ENCODE measurements at places on chromosomes 3 and 15. TPM values are rescaled to one million over a fixed set of nuclear protein-coding genes. Genes with fewer than 3 reads are reported as not detected.
A peak's percentile ranks its signal among the peaks of the same experiment; 100 is the strongest.

The PLSCR1 gene
- 178 TPM for total RNA-seq

The LEKR1 gene
- total RNA-seq: 0.43 TPM

The GRK7 gene
- not detected for total RNA-seq

The ATP13A5 gene
- not detected for total RNA-seq

The SNURF gene
- total RNA-seq: 23.6 TPM

The CCR9 gene
- total RNA-seq: not detected

The SUCNR1 gene
- 0.17 TPM for total RNA-seq

The HACD2 gene
- total RNA-seq: 34.3 TPM

The GOLGA6L4 gene
- 3.3 TPM for total RNA-seq

The B3GNT5 gene
- 15.1 TPM for total RNA-seq

GRCh38 chr3:41419809-41420208 lies 220.5 kb downstream of the CTNNB1 start:
- no peaks in the 10 kb centered on the region for H3K36me3 ChIP-seq
- peaks cover 8% of the 10 kb centered on the region for H3K4me1 ChIP-seq
- H3K27me3 ChIP-seq: peaks cover 7% of the 10 kb centered on the region

DNA sequence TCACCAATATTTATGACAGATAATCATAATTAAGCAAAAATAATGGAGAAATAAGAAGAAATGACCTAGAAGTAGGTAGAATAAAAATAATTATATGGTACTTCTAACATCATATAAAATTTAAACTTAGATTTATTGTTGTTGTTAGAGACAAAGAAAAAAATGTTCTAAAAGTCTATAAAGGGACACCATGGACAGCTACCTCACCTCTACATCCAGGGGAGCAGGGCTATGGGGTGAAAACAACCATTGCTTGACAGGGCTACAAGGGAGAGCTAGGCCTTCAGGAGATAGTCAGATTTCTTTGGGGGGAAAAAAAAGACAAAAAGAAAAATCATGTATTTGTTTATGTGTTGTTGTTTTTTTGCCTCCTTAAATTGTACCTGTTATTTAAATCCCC lies 841.9 kb downstream of the VGLL3 start:
- no peaks in the 10 kb centered on the region for H3K27me3 ChIP-seq
- H3K36me3 ChIP-seq: no peaks in the 10 kb centered on the region
- H3K4me3 ChIP-seq: no peak overlapping the region
- no peaks in the 10 kb centered on the region for H3K4me1 ChIP-seq
- no peak for DNase-seq
- no peak overlapping the region for H3K27ac ChIP-seq

- H3K36me3 ChIP-seq: no peaks in the 10 kb centered on the region
- H3K27ac ChIP-seq: no peak overlapping the region
- no peaks in the 10 kb centered on the region for H3K27me3 ChIP-seq
- no peak for DNase-seq
Observed at GRCh38 chr3:124935794-124936542, 1.4 kb upstream of the MUC13 start.

DNA sequence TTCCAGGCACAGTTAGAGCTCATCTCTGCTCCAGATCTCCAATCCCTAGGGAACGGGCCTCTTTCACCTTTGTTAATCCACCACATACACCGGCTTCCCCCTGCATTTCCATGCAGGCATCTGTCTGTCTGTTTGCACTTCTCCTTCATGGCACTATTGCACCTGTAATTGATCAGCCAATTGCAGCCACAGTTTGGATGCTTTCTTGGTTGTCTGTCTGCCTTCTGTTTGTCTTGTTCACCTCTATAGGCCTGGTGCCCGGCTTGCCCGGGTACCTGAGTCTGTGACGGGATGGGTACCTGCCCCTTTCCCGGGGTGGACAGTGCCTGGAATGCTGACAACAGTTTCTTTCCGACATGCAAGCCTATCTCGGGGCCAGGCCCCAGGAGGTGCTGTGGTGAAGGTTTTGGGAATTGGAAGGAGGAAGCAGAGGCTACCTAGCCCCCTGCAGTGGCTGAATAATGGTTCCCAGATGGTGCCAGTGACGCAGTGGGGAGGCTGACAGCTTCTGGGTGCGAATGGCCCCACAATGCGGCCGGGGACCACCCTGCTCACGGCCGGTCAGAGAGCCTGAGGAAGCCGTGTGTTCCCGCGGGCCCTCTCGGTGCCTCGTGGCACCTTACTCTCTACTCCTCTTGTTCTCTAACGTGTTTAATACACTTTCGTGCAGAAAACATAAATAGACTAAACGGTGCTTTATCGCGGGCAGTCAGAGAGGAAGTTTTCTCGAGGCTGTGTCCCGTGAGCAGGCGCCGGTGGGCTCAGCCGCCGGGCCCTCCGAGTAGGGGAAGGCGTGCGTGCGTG lies 31.3 kb upstream of the RAB6B start:
- DNase-seq: no peak
- no peak overlapping the region for H3K27ac ChIP-seq
- no peaks in the 10 kb centered on the region for H3K36me3 ChIP-seq
- peak overlapping the region; percentile 62 for H3K4me3 ChIP-seq

- no peak overlapping the region for H3K4me3 ChIP-seq
- H3K4me1 ChIP-seq: no peaks in the 10 kb centered on the region
- H3K27ac ChIP-seq: no peak overlapping the region
- DNase-seq: no peak
- peaks cover 18% of the 10 kb centered on the region for H3K27me3 ChIP-seq
Observed at GRCh38 chr3:122940628-122941086, 86.9 kb downstream of the SEMA5B start.

DNA sequence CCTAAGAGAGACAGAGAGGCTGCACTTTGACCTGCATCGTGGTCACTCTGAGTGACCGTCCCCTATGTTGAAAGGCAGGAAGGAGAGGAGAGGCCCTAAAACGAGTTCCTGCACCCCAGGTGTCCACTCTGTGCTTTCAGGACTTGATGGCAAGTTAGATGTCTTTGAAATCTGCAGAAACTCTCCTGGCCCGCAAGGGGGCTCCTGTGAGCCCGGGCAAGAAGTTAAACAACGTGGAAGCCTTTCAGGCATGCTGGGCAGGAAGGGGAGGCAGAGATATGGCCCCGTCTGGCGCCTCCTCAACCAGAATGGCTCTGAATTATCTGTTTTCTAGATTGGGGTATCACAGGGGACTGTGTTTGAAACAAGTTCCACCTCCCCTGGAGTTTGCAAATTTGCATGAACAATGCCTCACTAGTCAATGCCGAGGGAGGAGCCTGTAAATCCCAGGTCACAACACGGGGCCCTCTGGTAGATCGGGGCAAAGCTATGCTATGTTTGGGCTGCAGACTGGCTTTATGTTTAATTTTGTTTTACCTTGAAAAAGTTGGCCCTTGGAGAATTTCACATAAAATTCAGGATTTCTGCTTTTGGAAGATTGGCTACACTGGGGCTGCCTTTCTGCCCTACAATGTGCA lies 9.8 kb downstream of the CTXND1 start:
- no peak for DNase-seq
- no peak overlapping the region for H3K4me3 ChIP-seq
- H3K4me1 ChIP-seq: no peaks in the 10 kb centered on the region
- H3K27ac ChIP-seq: no peak overlapping the region

DNA sequence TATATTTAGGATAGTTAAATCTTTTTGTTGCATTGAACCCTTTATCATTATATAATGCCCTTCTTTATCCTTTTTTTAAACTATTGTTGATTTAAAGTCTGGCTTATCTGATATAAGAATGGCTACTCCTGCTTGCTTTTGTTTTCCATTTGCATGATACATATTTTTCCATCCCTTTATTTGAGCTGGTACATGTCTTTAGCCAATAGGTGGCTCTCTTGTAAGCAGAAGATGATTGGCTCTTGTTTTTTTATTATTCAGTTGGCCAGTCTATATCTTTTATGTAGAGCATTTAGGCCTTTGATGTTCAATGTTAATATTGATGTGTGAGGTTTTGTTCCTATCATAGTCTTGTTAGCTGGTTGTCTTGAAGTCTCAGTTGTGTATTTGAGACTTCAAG lies 99.5 kb upstream of the MCTP2 start:
- no peak for DNase-seq
- H3K27me3 ChIP-seq: no peaks in the 10 kb centered on the region
- no peaks in the 10 kb centered on the region for H3K36me3 ChIP-seq
- no peak overlapping the region for H3K4me3 ChIP-seq

DNA sequence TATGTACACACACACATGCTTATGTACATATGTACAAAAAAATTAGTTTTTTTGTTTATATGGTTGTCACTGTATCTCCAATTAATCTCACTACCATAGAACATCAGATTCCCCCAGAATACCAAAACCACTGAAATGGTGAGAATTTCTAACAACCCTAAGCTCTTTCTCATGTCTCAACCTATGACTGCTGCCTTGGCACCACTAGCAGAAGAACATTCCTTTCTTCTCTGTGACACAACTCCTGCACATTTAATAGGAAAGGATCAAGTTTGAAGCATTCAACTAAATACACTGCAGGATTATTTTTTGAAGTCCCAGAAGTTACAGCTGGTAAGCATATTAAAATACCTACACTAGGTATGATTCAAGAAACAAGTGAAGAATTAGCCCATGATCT lies 109.6 kb downstream of the FAM174B start:
- H3K36me3 ChIP-seq: no peaks in the 10 kb centered on the region
- no peak overlapping the region for H3K4me3 ChIP-seq
- H3K27ac ChIP-seq: no peak overlapping the region
- peak; percentile 4 for DNase-seq

DNA sequence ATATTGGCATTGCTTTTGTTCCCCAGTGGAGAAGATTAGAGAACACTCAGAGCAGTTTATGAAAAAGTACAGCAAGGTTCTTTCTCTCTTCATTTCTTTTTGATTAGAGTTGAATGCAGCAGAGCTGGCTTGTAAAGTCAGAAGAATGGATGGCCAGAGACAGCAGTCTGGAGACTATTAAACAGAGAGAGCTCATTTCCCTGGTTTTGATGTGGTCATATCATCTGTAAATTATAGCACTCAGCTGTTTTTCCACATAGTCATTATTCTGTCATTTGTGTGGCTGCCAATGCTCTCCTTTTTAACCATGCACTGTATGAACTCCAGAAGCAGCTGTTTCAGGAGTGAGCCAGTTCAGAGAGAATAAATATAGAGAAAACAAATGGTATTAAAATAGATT lies 177.4 kb upstream of the CRBN start:
- DNase-seq: peak; percentile 10
- no peak overlapping the region for H3K27ac ChIP-seq
- no peaks in the 10 kb centered on the region for H3K4me1 ChIP-seq
- H3K36me3 ChIP-seq: no peaks in the 10 kb centered on the region
- no peak overlapping the region for H3K4me3 ChIP-seq
- H3K27me3 ChIP-seq: no peaks in the 10 kb centered on the region

GRCh38 chr3:19881036-19881435 lies 53.0 kb downstream of the EFHB start:
- no peaks in the 10 kb centered on the region for H3K27me3 ChIP-seq
- no peaks in the 10 kb centered on the region for H3K4me1 ChIP-seq
- H3K36me3 ChIP-seq: no peaks in the 10 kb centered on the region

- no peak overlapping the region for H3K27ac ChIP-seq
- H3K36me3 ChIP-seq: no peaks in the 10 kb centered on the region
- no peak overlapping the region for H3K4me3 ChIP-seq
- no peak for DNase-seq
- no peaks in the 10 kb centered on the region for H3K4me1 ChIP-seq
Observed at GRCh38 chr3:68958932-68959331, 26.6 kb upstream of the TAFA4 start.

DNA sequence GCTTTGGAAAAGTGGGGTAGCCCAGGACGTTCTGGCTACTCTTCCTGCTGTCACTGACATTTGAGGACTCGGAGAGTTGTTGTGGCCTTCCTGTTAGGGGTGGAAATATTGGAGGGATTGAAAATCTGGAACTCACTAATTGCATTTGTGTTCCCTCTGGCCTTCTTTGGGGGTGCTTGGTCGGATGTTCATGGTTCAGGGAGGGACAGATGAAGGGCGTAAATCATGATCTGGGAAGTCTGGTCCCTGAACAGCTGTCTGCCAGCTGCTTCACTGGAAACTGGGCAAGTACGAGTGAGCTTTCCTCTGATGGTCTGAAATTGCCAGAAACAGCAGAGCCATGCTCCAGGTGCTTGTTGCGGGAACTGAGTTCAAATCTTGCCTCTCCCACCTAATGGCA lies 327.8 kb upstream of the C2CD4B start:
- H3K27ac ChIP-seq: no peak overlapping the region
- no peaks in the 10 kb centered on the region for H3K36me3 ChIP-seq
- peaks cover 14% of the 10 kb centered on the region for H3K4me1 ChIP-seq
- no peak overlapping the region for H3K4me3 ChIP-seq

GRCh38 chr15:91936182-91936775 lies 82.8 kb downstream of the SLCO3A1 start:
- no peaks in the 10 kb centered on the region for H3K27me3 ChIP-seq
- DNase-seq: no peak
- H3K36me3 ChIP-seq: no peaks in the 10 kb centered on the region
- no peak overlapping the region for H3K27ac ChIP-seq

GRCh38 chr15:72472992-72473610 lies 1.0 kb upstream of the ARIH1 start:
- H3K4me3 ChIP-seq: peak overlapping the region; percentile 90
- no peak for DNase-seq
- peak overlapping the region; percentile 100 for H3K27ac ChIP-seq
- peaks cover 9% of the 10 kb centered on the region for H3K4me1 ChIP-seq
- H3K27me3 ChIP-seq: no peaks in the 10 kb centered on the region

GRCh38 chr3:100170486-100170885 lies 56.2 kb upstream of the FILIP1L start:
- H3K4me3 ChIP-seq: no peak overlapping the region
- no peak overlapping the region for H3K27ac ChIP-seq
- no peaks in the 10 kb centered on the region for H3K36me3 ChIP-seq
- H3K4me1 ChIP-seq: no peaks in the 10 kb centered on the region
- no peaks in the 10 kb centered on the region for H3K27me3 ChIP-seq
- no peak for DNase-seq

All from astrocyte (in vitro differentiated cells and primary cell).